ENCODE measurements at places on chromosomes 3 and 15. TPM values are rescaled to one million over a fixed set of nuclear protein-coding genes. Genes with fewer than 3 reads are reported as not detected.

GRCh38 chr3:29642393-29643033, 361.6 kb downstream of the RBMS3 start:
- no peaks in the 10 kb centered on the region for H3K27me3 ChIP-seq
- H3K27ac ChIP-seq: peak overlapping the region; percentile 82
- H3K4me3 ChIP-seq: peak overlapping the region; percentile 3
- DNase-seq: peak; percentile 61

DNA sequence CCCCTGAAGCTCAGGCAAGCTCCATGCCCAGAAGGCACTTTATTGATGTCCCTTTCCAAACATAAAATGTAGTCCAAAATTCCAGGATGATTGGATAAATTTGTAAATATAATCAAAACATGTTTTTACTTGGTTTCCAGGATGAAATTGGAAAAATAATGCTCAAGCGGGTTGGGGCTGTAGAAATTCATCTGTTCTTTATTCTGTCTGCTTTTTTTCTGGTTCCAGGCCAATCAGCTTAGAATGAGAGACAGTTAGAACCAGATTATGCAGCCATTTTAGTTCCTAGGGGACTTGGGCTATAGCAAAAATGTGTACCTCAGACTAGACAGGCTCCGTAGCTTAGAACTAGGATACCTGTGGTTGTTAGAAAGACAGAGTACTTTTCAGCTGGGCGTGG, 450.8 kb downstream of the MCTP2 start:
- H3K36me3 ChIP-seq: no peaks in the 10 kb centered on the region
- DNase-seq: no peak
- no peak overlapping the region for H3K4me3 ChIP-seq
- no peak overlapping the region for H3K27ac ChIP-seq

- no peak for DNase-seq
- no peaks in the 10 kb centered on the region for H3K36me3 ChIP-seq
- H3K4me3 ChIP-seq: no peak overlapping the region
- no peaks in the 10 kb centered on the region for H3K27me3 ChIP-seq
- H3K4me1 ChIP-seq: no peaks in the 10 kb centered on the region
Measured at GRCh38 chr3:1292571-1293071, 199.8 kb downstream of the CNTN6 start.

- no peak overlapping the region for H3K27ac ChIP-seq
- H3K36me3 ChIP-seq: no peaks in the 10 kb centered on the region
- no peaks in the 10 kb centered on the region for H3K4me1 ChIP-seq
- H3K27me3 ChIP-seq: no peaks in the 10 kb centered on the region
- no peak overlapping the region for H3K4me3 ChIP-seq
Measured at GRCh38 chr3:134579141-134579665, 71.6 kb downstream of the KY start.

GRCh38 chr3:156477323-156477722, 77.6 kb downstream of the SSR3 start:
- DNase-seq: no peak
- no peaks in the 10 kb centered on the region for H3K4me1 ChIP-seq
- no peak overlapping the region for H3K27ac ChIP-seq
- no peaks in the 10 kb centered on the region for H3K36me3 ChIP-seq
- H3K27me3 ChIP-seq: no peaks in the 10 kb centered on the region

- no peak overlapping the region for H3K4me3 ChIP-seq
- H3K27me3 ChIP-seq: no peaks in the 10 kb centered on the region
- DNase-seq: no peak
- H3K27ac ChIP-seq: no peak overlapping the region
Measured at GRCh38 chr3:120460862-120461261, 10.1 kb upstream of the FSTL1 start.

DNA sequence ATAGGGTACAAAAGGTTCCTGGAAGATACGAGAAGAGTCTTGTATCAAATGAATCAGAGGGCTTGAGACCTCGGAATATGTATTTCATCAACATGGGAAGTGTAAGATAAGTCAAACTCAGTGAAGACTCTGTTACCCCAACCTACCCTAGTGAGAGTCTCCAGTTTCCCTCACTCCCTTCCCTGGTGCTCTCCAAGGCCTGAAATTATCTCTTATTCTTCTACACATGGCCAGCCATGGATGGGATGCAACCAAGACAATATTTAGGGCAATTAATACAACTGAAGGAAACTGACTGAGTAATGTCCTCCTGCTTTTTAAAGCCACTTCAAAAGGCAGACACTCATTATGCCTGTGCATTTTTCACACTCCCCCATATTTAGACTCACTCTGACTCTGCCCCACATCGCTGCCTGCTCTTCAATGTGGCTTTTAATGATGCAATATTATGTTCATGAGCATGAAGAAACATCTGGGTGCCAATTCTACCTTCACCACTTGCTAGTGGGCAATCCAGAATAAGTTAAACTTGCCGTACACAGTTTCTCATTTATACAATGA, 137.1 kb upstream of the THBS1 start:
- H3K27me3 ChIP-seq: no peaks in the 10 kb centered on the region
- H3K27ac ChIP-seq: no peak overlapping the region
- no peaks in the 10 kb centered on the region for H3K4me1 ChIP-seq
- H3K36me3 ChIP-seq: no peaks in the 10 kb centered on the region
- H3K4me3 ChIP-seq: no peak overlapping the region

DNA sequence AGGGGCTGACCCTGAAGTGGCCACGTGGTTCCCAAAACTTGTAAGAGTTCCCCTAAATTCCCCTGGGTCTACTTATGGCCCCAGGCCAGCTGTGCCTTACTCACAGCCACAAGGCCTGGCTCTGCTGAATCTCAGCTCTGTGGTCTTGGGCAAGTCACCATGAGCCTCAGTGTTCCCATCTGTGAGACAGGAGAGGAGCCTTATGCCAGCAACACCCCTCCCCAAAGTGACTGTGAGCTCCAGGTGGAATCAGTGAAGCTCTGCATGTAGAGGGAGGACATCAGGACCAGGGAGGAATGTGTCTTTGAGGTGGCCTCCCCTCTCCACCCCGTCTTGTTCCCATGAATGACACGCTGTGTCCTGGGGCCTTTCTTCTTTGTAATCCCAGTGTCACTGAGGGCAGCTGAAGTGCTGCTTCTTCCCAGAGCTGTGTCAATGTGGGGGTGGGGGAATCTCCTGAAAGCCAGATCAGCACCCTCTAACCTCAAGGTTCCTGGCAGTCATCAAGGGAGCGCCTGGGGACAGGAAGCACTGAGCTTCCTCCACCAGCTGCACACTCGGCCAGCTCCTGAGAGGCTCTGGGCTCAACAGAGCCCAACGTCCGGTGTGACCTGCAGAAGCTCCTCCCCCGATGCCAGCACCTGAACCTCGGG, 258.9 kb downstream of the UACA start:
- H3K4me3 ChIP-seq: no peak overlapping the region
- H3K4me1 ChIP-seq: peaks cover 35% of the 10 kb centered on the region
- H3K36me3 ChIP-seq: no peaks in the 10 kb centered on the region
- no peak overlapping the region for H3K27ac ChIP-seq
- DNase-seq: peak; percentile 39

DNA sequence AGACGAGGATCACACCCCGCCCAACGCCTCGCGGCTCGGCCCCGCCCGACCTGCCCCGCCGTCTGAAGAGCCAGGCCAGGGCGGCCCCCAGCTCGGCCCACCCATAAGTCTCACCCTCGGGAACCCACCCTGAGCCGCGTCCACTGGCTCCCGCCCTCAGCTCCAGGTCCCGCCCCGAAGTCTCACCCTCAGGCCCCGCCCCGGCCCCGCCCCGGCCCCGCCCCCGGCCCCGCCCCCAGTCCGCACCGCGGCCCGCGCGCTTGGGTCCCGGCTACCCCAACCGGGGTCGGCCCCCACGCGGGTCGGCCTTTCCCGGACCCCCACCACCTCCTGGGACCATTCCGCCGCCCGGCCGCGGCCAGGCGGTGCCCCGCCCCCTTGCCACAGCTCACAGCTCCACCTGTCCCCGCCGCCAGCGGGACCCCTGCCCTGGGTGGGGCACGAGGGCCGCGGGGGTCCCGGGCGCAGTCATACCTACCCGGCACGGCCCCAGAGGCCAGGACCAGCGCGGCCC, 489 bp downstream of the CSPG5 start:
- H3K4me3 ChIP-seq: peak overlapping the region; percentile 83
- DNase-seq: no peak
- no peaks in the 10 kb centered on the region for H3K36me3 ChIP-seq

DNA sequence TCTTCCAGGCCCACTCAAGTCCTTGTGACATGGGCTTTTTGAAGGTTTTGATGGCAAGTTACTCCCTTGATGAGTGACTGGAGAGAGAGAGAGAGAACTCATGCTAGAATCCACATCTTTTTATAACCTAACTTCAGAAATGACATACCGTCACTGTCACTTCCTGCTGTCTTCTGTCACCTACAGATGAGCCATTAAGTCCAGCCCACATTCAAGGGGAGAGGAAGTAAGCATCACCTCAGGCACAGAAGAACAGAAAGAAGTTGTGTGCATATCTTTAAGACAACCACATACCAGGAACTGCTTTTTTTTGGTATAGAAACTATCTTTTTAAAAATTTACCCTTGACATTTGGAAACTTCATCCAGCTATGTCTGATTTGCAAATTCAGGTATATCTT, 16.6 kb upstream of the TXNRD3 start:
- H3K27me3 ChIP-seq: no peaks in the 10 kb centered on the region
- DNase-seq: no peak
- H3K27ac ChIP-seq: no peak overlapping the region
- no peaks in the 10 kb centered on the region for H3K36me3 ChIP-seq
- H3K4me1 ChIP-seq: no peaks in the 10 kb centered on the region

GRCh38 chr3:154334973-154335420, 10.7 kb upstream of the DHX36 start:
- no peak overlapping the region for H3K4me3 ChIP-seq
- no peaks in the 10 kb centered on the region for H3K4me1 ChIP-seq
- no peaks in the 10 kb centered on the region for H3K36me3 ChIP-seq
- peaks cover 3% of the 10 kb centered on the region for H3K27me3 ChIP-seq

DNA sequence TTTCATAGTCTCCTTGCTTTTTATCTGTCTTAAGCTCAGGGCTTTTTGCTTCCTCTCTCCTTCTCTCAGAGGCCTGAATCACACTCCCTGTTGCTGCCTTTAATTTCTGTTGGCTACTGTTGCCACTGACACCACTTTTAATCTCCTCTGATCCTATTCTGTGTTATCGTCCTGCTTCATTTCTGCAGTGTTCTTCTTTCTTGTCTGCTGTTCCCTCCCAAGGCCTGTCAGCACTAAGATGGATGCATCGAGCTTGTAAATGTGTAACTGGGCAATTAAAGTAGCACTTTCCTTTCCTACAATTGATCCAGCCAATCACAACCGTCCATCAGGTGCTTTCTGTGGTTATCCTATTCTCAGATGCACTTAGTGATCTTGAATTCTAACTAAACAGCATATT, 71.3 kb upstream of the VEPH1 start:
- no peaks in the 10 kb centered on the region for H3K27me3 ChIP-seq
- H3K4me3 ChIP-seq: no peak overlapping the region
- no peaks in the 10 kb centered on the region for H3K36me3 ChIP-seq
- DNase-seq: no peak
- H3K4me1 ChIP-seq: no peaks in the 10 kb centered on the region
- no peak overlapping the region for H3K27ac ChIP-seq

The TTLL13 gene
- total RNA-seq: not detected

The DAZL gene
- total RNA-seq: not detected

The GMNC gene
- total RNA-seq: not detected

The GAP43 gene
- not detected for total RNA-seq

The KLHL6 gene
- 0.31 TPM for total RNA-seq

The LRRN1 gene
- total RNA-seq: 4.8 TPM

The ARHGEF26 gene
- 0.41 TPM for total RNA-seq

The TGFBR2 gene
- total RNA-seq: 46.3 TPM
